ENCODE measurements at places on chromosomes 16 and 17.

- no peak for DNase-seq
These were observed at the start of gene IGSF6 for GRCh38 chr16:21652453-21652852. Gene IGSF6, minus strand, starts transcription at chr16:21652608. Its CDS starts 10 bp downstream, at chr16:21652598.

DNA sequence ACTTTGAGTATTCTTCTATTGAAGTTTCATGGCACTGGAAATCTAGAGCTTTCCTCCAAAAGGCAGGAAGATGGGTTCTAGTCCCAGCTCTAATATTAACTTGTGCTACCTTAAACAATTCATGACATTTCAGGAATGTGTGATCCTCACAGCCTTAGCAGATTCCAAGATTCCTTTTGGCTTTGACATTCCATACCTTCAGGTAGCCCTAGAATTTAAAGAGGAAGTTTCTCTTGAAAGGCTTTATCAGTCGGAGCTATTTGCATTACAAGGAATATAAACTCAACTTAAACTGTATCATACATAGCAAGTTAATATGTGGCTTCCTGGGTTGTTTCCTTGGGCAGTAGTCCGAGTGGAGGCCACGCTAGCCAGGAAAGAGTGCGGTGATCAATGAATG is 330.0 kb downstream of the SHISA9 start:
- no peak for DNase-seq

- DNase-seq = no peak
These were observed 3.7 kb upstream of the PGS1 start for GRCh38 chr17:78374631-78375274.

DNA sequence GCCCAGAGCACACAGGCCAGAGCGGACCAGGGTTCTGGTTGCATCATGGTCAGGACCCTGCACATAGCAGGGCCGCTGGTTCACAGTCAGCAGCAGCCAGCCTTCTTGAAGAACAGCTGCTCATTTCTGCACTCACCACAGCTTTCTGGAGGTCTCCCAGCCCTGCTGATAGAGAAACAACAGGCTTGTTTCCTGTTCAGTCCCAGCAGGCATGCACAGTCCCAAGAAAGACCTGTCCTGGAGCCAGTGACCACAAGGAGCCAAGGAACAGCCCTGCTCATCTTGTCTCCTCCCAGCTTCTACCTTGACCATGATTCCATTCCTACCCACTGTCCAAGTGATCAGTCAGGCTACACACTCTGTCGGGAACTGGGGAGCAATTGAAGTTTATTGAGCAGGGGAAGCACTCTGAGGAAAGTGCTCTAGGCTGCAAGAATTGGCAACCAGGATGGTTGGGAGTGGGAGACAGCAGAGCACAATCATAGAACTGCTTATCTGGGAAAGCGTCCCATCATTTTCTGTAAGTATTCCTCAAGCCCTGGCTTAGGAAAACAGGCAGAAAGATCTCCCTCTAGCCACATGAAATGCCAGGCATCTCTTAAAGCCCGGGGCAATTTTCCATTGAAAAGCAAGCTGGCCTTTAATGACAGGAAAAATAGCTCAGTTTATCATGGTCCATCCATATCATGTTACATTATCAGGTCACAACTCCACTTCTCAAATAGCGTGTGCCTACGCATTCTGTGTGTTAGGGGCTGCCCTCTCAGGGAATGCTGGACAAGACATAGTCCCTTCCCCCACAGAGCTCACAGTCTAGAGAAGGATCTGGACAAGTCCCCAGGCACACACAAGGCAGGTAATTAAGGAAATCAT is 155.4 kb upstream of the FOXF1 start:
- DNase-seq = no peak

DNA sequence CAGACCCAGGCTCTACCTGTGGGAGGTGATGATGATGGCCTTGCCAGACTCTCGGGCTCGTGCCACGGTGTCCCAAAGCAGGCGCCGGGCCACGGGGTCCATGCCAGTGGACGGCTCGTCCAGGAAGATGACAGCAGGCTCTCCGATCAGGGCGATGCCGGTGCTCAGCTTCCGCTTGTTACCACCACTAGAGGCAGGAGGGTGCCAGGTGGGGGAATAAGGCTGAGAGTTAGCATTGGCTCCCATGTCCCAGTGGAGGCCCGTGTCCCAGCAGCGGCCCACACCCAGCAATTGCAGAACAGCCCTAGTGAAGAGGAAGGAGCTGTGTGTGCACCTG is 10.3 kb upstream of the RNPS1 start:
- DNase-seq = no peak

DNA sequence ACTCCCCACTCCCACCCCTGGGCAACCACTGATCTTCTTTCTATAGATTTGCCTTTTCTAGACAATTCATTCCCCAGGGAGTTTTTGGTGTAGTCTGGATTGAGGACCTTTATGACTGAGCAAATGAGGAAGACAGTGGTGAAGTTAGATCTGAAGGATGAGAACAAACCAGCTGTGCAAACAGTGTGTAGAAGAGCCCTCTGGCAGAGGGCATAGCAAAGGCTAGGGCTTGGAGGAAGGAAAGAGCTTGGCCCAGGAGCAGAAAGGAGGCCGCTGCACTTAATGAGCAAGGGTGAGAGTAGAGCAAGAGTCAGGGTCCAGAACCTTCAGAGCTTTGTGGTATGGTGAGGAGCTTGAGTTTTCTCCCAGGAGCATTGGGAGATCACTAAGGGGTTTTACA is 352.7 kb downstream of the CA10 start:
- DNase-seq = no peak

Measured in CD4-positive, alpha-beta T cell treated with Interleukin-6 at 100 ng/mL for 8 hours (primary cell).